ENCODE measurements at places on chromosomes 7 and 10.

- DNase-seq, result no peak
Observed at GRCh38 chr10:13086056-13086455, 13.9 kb upstream of the OPTN start.

- DNase-seq, result no peak
Observed at GRCh38 chr7:100544967-100545359, 6.0 kb downstream of the AGFG2 start.

DNA sequence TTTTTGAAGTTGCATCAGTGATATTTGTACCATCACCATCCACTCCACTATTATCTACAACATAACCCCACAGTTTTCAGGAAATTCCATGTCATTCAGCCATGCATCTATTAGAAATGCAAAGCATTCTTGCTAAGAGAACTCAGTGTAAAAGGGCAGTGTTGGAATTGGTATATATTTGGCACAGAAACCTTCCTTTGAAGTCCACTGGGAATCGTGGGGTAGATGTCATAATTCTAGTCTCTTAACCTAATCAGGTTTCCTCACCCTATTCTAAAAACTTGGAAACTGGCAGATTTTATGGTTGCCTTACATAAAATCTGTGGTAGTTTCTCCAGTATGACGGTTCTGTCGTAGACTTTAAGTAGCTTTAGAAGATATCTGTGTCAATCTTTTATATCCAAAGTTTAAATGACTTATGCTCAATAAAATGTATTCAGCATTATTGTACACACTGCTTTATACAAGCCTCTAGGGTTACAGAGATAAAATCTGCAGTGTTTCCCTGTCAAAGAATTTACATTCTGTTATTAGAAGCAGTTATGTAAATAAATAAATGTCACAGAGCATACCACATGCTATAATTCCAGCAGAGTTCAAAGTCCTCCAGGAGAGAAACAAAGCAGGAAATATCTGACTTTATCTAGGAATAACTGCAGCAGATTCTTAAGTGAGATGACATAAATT, 704.4 kb upstream of the CELF2 start:
- DNase-seq, result no peak

DNA sequence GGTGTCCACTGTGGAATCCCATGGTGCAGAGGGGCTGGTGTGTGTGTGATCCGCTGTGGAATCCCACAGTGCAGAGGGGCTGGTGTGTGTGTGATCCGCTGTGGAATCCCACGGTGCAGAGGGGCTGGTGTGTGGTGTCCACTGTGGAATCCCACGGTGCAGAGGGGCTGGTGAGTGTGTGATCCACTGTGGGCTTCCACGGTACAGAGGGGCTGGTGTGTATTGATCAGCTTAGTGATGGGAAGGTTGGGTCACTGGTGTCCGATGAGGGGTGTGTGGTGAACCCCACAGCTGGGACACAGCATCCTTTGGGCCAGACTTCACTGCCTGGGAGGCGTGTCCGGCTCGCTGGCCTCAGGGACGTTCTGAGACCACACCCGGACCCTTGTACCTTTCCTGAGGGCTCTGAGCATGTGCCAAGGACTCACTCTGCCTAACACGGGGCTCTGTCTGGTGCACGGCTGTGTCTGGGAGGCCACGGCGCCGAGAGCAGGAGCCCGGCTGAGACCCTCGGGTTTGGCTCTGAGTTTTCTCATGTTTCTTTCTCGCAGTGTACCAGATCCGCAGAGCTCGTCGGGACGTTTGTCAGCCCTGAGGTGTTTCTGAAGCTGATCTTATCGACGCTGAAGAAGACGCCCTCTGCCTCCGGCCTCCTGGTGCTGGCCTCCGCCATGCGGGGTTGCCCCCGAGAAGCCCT, 29.3 kb upstream of the PRKAR1B start:
- no peak for DNase-seq

DNA sequence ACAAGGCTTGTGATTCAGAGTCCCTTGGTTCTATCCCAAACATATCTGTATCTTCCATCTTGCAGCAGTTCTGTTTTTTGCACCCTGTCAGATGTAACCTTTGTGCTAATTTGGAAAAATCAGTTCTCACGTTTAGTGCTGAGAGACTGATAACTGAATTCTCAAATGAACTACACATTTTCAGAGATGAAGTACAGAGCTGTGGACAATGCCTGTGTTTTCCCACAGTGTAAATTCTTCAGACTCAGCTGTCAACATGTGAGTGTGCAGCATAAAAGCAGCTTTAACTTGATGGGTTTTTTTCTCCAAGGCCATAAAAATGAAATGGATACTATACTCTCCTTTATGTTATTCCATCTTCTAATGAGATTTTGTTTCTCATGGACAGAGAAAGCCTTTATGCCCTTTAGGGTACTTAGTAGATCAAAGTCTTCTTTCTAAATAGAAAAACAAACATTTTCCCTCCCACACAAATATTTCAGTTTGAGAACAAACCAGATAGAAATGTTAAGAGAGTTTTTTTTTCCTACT, 150.9 kb downstream of the SEMA3A start:
- DNase-seq, result no peak

DNA sequence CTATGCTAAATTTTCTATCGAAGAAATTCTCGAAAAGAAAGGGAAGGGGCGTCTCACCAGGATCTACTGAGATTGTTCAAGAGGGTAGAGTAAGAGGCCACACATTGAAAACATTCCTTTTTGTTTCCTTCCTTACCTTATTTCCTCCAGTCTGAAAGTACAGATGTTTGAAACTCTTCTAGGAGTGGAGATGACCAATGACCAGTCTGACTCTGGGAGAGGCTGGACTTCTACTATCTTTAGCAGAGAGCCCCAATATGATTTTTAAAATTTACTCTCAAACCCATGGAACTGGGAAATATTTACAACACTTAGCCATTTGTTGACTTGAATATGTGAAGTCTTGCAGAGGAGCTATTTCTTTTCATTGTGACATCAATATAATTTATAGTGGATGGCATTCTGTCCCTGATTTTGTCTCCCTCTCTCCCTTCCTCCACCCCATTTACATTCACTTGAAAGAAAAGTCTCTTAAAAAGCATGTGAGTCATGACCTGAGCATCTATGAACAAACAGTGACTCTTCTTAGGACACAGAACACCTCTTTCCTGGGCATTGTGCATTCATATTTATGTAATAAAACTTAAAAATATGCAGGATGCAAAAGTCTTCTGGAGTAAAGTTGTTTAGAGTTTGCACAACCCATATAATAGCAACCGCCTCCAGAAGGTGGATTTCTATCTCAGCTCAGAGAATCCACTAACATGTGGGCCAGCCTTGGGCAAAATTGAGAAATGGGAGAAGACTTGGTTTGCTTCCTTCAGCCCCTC, 31.2 kb upstream of the BMPER start:
- DNase-seq, result no peak

GRCh38 chr7:156635529-156636385, 4.8 kb upstream of the RNF32 start:
- DNase-seq, result no peak

GRCh38 chr7:23234569-23235296, 11.8 kb upstream of the GPNMB start:
- DNase-seq, result no peak

GRCh38 chr7:97298561-97298960, 181.1 kb downstream of the SDHAF3 start:
- DNase-seq, result no peak

DNA sequence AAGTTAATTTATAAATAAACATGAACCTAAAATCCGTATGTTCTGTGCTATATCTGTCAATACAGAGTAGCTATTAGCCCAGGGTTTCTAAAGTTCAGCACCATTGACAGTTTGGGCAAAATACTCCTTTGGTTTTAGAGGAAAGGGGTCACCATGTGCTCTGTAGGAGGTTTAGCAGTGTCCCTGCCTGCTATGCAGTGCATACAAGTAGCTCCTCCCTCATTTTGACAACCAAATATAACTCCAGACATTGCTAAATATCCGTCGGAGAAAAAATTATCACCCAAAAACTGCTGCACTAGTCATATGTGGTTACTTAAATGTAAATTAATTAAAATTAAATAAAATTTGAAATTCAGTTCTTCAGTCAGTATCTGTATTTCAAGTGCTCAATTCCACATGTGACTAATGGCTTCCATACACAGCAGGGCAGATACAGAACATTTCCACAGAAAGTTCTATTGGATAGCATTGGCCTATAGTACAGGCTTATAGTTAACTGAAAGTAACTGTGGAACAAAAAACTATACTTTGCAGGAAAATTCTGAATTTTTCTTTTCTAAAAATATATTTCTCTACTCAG, 6.4 kb downstream of the UPF2 start:
- DNase-seq, result no peak

- DNase-seq, result peak; percentile 52
Observed at GRCh38 chr10:70880077-70880534, 8.3 kb downstream of the PCBD1 start.

DNA sequence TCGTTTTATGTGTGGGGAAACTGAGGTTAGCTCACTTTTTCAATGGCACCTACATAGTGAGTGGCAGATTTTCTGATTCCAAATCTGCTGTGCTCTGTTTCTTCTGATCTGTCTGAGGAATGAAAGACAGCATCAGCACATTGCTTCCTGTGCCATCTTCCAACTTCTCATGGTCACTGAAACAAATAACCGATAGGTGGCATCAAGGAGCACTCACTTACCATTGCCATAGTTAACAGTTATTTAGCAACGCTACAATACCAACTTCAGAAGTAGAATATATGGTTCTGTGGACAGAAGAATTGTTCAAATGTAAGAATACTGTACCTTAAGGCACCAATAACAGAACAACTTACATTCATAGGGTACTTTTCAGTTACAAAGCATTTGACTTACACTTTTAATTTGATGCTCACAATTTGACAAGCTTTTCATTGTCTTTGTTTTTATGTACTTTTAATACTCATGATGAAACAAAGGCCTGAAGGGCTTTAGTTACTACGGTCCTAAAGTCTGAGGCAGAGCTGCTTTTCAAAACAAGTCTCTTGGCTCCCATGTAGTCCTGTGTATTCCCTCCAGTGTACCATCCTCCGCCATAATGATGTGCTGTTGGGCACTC, 228.9 kb upstream of the TCF7L2 start:
- DNase-seq, result no peak

DNA sequence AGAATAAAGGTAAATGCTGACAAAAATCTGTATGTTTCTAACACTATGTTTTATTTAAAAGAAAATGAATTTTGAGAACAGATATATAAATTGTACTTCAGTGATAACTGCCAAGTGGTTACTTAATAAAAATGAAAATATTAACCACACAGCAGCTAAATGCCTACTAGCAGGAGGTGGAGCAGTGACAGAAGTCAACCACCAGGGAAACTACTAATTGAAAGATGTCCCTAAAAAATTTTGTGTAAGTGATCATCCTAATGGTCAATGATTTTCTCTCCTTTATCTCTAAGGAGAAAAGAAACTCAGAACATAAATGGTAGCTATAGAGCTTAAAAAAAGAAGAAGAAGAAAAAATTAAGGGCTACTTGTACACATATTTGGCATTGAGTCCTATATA, 22.9 kb downstream of the WNT16 start:
- DNase-seq, result no peak

- DNase-seq, result no peak
Observed at GRCh38 chr10:69573056-69573806, at the start of gene NEUROG3. Gene NEUROG3 (minus strand): TSS chr10:69573422. CDS start chr10:69573043, 379 bp downstream.

DNA sequence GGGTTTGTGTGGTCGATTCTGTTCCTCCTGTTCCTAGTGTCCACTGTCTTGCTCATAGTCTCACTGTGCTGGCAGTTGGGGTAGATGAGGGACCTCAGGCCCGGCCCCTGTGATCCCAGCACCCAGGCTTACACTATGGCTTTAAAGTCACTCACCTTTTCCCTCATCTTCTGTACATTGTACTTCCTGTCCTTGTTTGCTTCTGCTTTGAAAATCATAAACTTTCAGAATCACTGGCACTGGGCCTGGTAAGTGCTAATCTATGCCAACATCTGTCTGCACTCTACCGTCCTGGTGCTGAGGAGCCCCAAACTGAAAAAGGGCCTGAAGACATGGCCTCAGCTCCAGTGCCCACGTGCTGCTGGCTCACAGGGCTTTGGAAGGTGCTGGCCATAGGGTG, 5.7 kb upstream of the TAS2R60 start:
- DNase-seq, result no peak

GRCh38 chr10:97708976-97709946, 4.3 kb upstream of the MARVELD1 start:
- DNase-seq, result no peak

GRCh38 chr7:149297034-149297755, 35.2 kb downstream of the ZNF783 start:
- no peak for DNase-seq

DNA sequence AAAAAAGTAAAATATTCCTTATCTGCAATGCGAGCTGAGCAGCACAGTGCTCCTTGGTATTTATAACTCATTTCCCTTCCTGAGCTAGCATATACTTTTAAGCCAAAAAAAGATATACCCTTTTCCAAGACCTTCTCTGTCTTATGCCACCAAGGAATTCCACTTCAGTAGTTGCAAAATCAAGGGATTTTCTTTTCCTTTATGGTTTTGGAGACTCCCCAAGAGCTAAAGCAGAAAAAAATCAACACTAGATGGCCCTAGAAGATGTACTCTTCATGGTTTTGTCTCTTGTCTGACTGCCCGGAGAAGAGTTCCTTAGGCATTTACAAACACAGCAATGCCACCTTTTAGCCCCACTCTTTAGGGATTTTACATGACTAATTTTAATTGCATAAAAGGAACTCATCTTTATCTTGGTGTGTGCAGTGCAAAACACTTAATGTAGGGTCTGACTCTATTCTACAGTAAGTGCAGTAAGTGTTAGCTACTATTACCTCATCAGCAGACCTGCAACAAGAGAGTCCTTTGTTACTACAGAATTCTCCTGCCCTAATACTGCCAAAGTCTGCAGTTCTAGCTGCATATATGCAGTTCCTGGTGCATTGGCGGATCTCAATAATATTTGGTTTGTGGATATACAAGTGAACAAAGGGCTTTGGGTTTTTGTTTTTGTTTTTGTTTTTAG, 443.3 kb downstream of the GFRA1 start:
- no peak for DNase-seq

- no peak for DNase-seq
Observed at GRCh38 chr7:92815412-92815811, 21.0 kb downstream of the CDK6 start.

DNA sequence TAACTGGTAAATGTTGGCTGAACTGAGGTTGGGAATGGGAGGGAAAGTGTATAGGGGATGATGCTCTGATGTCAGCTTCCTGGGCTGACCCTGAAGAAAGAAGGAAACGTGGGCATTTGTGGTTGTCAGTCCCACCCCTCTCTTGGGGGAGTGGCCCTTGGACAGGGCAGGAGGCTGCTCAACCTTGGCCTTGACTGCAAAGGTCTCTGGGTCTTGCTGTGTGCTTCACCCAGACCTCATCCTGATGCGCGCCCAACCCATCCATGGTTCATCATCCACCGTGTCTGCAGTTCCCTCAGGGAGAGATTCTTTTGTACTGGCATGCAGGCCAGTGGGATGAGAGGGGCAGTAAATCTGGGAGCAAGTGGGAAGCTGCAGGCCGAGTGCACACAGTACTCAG, 4.7 kb upstream of the ZYX start:
- DNase-seq, result no peak

GRCh38 chr10:111338805-111339204, 262.0 kb downstream of the ADRA2A start:
- no peak for DNase-seq

- no peak for DNase-seq
Observed at GRCh38 chr10:46525177-46525823, 31.2 kb downstream of the GPRIN2 start.

GRCh38 chr7:22732556-22733126, 5.6 kb downstream of the IL6 start:
- no peak for DNase-seq

All from stimulated activated CD8-positive, alpha-beta memory T cell treated with anti-CD3 and anti-CD28 coated beads, Interleukin-4, amount 100 ng/mL, for 1 hour (primary cell).